Pulmonary artery endothelial cell (primary cell): ENCODE measurements at places on chromosomes 13 and 19. TPM values are rescaled to one million over a fixed set of nuclear protein-coding genes. Genes with fewer than 3 reads are reported as not detected.

GRCh38 chr13:83943530-83944279 is 61.4 kb upstream of the SLITRK1 start:
- no peak for DNase-seq

GRCh38 chr19:508204-509150 is 1.2 kb downstream of the TPGS1 start:
- no peak for DNase-seq

DNA sequence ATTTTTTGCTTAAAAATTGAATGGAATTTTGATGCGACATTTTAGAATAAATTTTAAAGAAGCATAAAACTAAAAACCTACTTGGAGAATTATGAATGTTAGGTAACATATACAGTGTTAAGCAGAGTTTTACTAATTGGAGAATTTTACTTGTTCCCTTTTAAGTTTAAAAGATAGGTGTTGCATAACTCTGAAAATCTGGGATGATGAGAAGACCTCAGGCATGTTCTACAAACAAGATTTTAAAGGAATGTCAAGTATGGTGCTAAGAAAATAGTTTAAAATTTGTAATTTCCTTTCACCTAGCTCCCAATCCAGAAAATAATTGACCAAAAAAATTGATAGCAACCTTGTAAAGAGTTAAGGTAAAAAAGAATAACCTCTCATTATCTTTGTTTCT is 135.8 kb downstream of the RFC3 start:
- DNase-seq, result no peak

DNA sequence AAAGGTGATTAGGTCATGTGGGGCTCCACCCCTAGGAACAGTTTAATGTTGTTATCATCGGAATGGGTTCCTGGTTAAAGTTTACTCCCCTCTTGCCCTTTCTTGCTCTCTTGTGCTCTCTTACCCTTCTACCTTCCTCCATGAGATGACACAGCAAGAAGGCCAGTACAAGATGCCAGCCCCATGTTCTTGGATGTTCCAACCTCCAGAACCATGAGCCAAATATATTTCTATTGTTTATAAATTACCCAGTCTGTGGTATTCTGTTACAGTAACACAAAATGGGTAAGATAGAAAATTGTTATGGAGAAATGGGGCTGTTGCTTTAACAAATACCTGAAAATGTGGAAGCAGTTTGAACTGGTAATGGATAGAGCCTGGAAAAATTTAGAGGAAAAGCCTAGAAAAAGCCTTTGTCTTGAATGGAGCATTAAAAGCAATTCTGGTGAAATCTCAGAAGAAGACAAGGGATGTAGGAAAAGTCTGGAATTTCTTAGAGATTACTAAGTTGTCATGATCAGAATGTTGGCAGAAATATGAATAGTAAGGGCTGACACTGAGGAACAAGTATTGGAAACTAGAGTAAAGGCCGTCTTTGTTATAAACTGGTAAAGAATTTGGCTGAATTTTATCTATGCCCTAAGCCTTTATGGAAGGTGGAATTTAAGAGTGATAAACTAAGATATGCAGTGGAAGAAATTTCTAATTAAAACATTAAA is 53.5 kb upstream of the TSC22D1 start:
- DNase-seq, result no peak

- DNase-seq, result no peak
Observed at GRCh38 chr13:31038834-31039552, 106.5 kb downstream of the TEX26 start.

GRCh38 chr13:33272531-33273124 is 12.9 kb downstream of the STARD13 start:
- no peak for DNase-seq

- no peak for DNase-seq
Observed at GRCh38 chr19:47305309-47305751, 4.3 kb upstream of the C5AR1 start.

- DNase-seq, result no peak
Observed at GRCh38 chr19:55284405-55285058, 735 bp downstream of the BRSK1 start.

DNA sequence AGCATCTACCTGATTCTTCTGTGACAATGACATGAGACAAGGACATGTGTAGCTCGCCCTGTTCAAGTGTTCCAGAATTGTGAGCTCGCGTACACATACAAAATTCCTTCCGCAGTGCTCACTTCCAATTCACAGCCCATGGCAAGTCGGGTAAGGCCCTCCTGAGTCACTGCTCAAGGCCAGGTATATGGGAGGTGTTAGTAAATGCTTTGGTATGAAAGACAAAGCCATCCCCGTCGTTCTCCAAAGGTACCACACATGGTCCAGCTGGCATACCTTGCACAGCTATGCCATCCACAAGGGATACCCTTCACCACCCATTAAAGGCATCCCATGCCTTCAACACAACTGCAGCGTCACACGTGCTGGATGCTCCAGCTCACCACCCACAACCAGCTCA is 4.4 kb upstream of the ELL start:
- DNase-seq, result no peak

- no peak for DNase-seq
Observed at GRCh38 chr13:38417241-38417640, 67.6 kb downstream of the UFM1 start.

DNA sequence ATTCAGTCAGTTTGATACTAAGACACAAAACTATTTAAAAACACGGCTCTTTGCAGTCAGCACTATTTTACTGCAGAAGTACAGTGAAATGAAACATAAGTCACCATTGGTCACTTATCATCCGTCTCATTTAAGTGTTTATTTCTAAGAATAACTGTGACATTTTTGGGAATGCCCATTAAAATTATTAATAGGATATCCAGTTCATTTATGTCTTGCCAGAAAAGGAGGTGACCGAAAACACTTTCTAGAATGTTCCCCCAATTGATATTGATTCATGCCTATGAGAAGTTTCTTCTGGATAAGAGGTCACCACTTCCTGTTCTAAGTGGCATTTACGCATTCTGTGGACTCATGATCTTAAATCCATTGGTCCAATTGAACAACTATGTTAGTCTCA is 477.3 kb downstream of the LIG4 start:
- DNase-seq, result no peak

GRCh38 chr19:45558399-45558878 is 26.2 kb downstream of the OPA3 start:
- DNase-seq, result no peak

GRCh38 chr13:35791184-35791851 is 314.8 kb upstream of the MAB21L1 start:
- DNase-seq, result no peak

DNA sequence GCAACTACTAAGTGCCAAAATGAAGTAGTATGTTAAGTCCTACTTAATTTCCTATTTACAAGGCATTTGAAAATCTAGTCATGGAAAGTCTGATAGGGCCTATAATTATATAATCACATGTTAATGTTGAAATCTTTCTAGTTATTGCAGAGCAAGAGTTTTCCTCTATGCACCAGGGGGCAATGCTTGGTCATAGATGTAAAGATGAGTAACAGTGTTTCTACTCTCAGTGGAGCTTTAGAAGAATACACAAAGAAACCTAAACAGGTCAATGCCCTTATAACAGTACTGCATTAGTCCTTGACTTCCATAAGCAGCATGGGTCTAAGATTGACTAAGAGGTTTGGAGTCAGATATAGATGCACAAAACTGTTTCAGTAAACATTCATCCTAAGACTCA is 218.7 kb downstream of the KCTD12 start:
- DNase-seq, result peak; percentile 64

GRCh38 chr13:112885782-112886268 is 83.2 kb upstream of the MCF2L start:
- peak; percentile 51 for DNase-seq

DNA sequence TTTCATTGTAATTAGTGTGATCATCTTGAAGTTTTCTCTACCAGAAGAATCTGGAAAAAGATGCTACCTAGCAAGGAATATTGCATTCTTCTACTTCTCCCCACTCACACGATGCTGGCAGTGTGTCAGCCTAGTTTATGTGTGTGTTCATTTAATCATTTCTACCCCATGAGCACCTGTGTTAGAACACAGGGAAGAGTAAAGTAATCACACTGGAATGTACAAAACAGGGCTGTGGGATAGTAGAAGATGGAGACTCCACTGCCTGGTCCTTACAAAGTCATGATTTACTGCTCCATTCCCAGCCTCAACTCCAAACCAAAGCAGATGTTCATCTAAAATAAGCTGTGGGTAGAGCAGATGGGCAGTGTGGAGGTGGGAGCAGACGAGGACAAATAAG is 47.7 kb upstream of the RGCC start:
- DNase-seq, result no peak

DNA sequence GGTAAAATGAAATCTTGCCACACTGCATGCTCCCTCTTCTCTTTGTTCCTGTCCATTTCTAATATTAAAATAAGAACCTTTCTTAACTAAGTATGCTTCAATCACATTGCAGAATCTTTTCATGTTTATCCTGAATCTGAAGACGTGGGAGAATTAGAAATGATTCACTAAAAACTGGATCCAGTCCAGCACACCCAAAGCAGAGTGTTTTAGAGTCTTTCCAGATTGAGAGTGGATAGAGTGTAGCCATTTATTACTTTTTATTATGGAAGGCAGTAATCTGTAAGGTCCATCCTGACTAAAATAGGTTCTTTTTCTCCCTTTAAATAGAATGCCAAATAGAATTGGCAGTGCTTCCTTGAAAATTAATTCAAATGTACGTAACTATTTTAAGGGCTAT is 453.5 kb downstream of the TDRD3 start:
- no peak for DNase-seq

GRCh38 chr13:74444161-74444571 is 310.0 kb upstream of the KLF12 start:
- no peak for DNase-seq

- peak; percentile 99 for DNase-seq
Observed at GRCh38 chr13:111202745-111203144, 87.6 kb downstream of the ARHGEF7 start.

- no peak for DNase-seq
Observed at GRCh38 chr13:85436029-85436428, 363.2 kb downstream of the SLITRK6 start.

DNA sequence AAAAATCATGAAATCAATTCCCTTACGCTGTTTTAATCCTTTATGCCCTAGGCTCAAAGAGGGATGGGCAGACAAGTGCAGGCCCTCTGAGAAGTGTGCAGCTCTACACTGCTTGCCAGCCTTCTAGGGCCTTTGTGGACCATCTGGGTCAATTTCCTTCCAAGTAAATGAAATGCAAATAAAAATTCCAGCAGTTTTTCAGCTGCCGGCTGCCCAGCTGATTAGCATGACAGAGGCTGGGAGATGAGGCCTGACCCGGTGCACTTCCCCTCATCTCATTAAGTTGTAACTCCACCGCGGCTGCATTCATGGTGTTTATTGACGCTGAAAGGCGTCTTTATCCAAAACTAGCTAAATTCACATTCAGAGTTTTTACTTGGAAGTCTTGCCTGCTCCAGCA is 47.5 kb upstream of the GSX1 start:
- no peak for DNase-seq

DNA sequence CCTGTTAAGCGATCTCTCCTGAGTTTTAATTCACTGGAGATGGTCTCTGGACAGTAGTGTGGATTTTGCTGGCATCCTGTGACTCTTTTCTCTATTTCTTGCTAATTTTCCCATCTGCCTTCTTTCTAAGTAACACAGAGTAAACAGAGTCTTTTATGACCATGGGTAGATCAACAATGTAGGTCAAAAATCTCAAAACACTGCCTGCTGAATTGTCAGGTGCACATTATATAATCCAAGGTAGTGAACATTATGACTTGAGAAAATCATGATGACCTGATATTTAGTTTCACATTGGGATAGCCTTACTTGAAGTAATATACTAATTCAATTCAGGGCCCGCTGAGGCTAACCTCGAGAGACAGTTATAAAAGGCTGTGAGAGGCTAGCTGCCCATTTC is 180.7 kb downstream of the TDRD3 start:
- no peak for DNase-seq

DNA sequence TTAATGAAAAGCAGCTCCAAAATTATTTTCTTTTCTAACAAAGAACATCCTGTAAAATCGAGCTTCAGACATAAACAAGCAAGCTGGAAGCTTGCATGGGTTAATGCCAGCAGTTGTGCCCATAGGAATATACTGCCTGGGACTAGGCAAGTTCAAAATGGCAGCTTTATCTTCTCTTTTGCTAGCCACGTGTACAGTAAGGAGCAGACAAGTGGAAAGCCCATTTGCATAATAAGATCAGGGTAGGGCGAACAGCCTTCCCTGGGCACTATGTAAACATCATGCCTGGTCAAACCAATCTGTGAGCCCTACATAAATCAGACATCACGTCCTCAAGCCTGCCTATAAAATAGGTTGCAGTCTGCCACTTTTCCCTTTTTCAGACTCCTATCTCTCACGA is 489.7 kb downstream of the RFC3 start:
- DNase-seq, result no peak

- DNase-seq, result peak; percentile 56
Observed at GRCh38 chr13:29547153-29547552, 48.3 kb downstream of the SLC7A1 start.

DNA sequence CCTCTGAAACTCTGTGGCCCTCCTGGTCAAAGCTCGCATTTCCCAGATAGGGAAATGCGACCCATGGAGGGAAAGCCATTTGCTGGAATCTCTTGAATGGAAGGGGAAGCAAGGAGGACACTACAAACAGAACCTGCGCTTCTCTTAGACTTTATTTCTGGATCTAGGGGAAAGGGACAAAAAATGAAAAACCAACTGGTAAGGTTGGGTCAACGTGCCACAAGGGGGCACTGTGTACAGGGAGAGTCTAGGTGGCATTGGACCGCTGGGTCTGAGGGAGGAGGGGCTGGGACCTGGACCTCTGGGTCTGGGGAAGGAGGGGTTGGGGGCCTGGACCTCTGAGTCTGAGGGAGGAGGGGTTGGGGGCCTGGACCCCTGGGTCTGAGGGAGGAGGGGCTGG is 5.0 kb downstream of the KLK4 start:
- no peak for DNase-seq

- no peak for DNase-seq
Observed at GRCh38 chr19:10761443-10762250, 43.8 kb downstream of the DNM2 start.

The OR7C1 gene
- total RNA-seq, result not detected in 2 replicates

The MTRF1 gene
- total RNA-seq, result 11.1 and 16.8 TPM in 2 replicates

The PEG3 gene
- 0.79 and 4.5 TPM in 2 replicates for total RNA-seq

The ZNF792 gene
- total RNA-seq, result 30.8 and 38.7 TPM in 2 replicates

The S1PR5 gene
- not detected in 2 replicates for total RNA-seq

The F7 gene
- not detected in 2 replicates for total RNA-seq

The PROZ gene
- total RNA-seq, result not detected in 2 replicates

The ZNF780B gene
- 6.5 and 9.8 TPM in 2 replicates for total RNA-seq

The MAST1 gene
- total RNA-seq, result 0.18 and 0.59 TPM in 2 replicates

The SYCN gene
- not detected in 2 replicates for total RNA-seq

The ZNF527 gene
- 4.0 and 4.1 TPM in 2 replicates for total RNA-seq

The IGFL4 gene
- 0.07 TPM in 1 of 2 replicates, not detected in the other for total RNA-seq

The CCDC194 gene
- total RNA-seq, result 0.13 and 0.63 TPM in 2 replicates

The CEBPA gene
- 0.04 and 0.13 TPM in 2 replicates for total RNA-seq

The C19orf25 gene
- total RNA-seq, result 17.5 and 18.5 TPM in 2 replicates
